Activated CD4-positive, alpha-beta T cell treated with anti-CD3 and anti-CD28 coated beads for 36 hours (primary cell): ENCODE measurements at places on chromosomes 2 and 18. TPM values are rescaled to one million over a fixed set of nuclear protein-coding genes. Genes with fewer than 3 reads are reported as not detected.

GRCh38 chr2:215522237-215522636 is 86.4 kb upstream of the FN1 start:
- no peaks in the 10 kb centered on the region for H3K4me1 ChIP-seq
- H3K27me3 ChIP-seq = peaks cover 5% of the 10 kb centered on the region
- no peaks in the 10 kb centered on the region for H3K36me3 ChIP-seq

The SLC11A1 gene
- total RNA-seq = 0.09 TPM

GRCh38 chr2:20612925-20613916 is 37.7 kb downstream of the HS1BP3 start:
- peaks cover 4% of the 10 kb centered on the region for H3K36me3 ChIP-seq
- no peaks in the 10 kb centered on the region for H3K4me1 ChIP-seq
- H3K4me3 ChIP-seq = no peak overlapping the region
- DNase-seq = no peak
- no peaks in the 10 kb centered on the region for H3K27me3 ChIP-seq

The TIMM21 gene
- total RNA-seq = 52.8 TPM

The CDKL4 gene
- total RNA-seq = 0.16 TPM

DNA sequence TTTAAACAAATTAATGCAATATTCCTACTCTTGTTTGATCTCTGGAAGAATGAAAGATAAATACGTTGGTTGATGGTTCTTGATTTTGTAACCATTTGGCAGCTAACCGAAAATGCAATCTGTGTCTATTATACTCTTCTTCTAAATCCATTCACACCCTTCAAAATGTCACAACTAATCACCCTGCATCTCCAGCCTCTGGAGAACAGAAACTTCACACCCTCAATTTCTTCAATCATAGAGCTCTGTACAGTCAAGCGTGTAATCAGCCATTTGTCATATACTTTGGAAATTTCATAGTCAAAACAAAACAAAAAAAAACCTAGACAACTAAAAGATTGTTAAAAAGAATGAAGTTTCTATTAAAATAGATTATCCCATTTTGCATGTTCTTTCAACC is 1482.3 kb upstream of the LRRTM1 start:
- H3K36me3 ChIP-seq = no peaks in the 10 kb centered on the region
- no peaks in the 10 kb centered on the region for H3K4me1 ChIP-seq
- H3K4me3 ChIP-seq = no peak overlapping the region
- H3K27ac ChIP-seq = no peak overlapping the region

The RAPGEF4 gene
- total RNA-seq = 0.50 TPM

- DNase-seq = no peak
- no peaks in the 10 kb centered on the region for H3K36me3 ChIP-seq
- H3K27ac ChIP-seq = no peak overlapping the region
- no peak overlapping the region for H3K4me3 ChIP-seq
Observed at GRCh38 chr2:176960736-176961520, 251.7 kb upstream of the HNRNPA3 start.

The CPSF3 gene
- total RNA-seq = 72.3 TPM

GRCh38 chr2:234633581-234634230 is 136.8 kb upstream of the ARL4C start:
- no peaks in the 10 kb centered on the region for H3K4me1 ChIP-seq
- no peaks in the 10 kb centered on the region for H3K36me3 ChIP-seq
- no peak overlapping the region for H3K27ac ChIP-seq
- no peak overlapping the region for H3K4me3 ChIP-seq

The C2orf78 gene
- total RNA-seq = not detected

DNA sequence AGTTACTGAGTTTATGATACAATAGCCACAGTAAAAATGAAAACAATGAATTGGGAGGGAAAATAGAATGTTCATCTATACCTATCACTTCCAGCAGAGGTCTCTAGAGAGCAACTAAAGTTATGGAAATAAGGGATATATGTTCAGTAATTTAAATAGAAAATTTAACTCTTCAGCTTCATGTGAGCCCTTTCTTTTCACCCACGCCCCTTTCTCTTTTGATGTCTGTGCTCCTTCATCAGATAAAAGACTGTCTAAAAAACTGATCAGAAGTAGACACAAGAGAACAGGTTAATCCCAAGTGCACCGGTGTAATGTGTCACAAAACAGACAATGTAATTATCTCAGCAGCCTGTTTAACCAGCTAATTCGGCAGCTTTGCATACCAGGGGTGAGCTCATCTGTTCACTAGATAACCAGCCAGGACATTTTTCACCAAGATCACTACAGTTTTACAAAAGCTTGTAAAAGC is 238.5 kb upstream of the ERBB4 start:
- no peak overlapping the region for H3K4me3 ChIP-seq
- peaks cover 4% of the 10 kb centered on the region for H3K4me1 ChIP-seq
- no peaks in the 10 kb centered on the region for H3K27me3 ChIP-seq
- H3K27ac ChIP-seq = no peak overlapping the region
- DNase-seq = no peak

The ERICH2 gene
- total RNA-seq = not detected

- H3K4me3 ChIP-seq = no peak overlapping the region
- H3K27ac ChIP-seq = no peak overlapping the region
- H3K36me3 ChIP-seq = no peaks in the 10 kb centered on the region
Observed at GRCh38 chr18:26710470-26711096, 154.9 kb downstream of the AQP4 start.

GRCh38 chr2:108125581-108125980 is 114.2 kb upstream of the SULT1C3 start:
- no peak for DNase-seq
- no peaks in the 10 kb centered on the region for H3K27me3 ChIP-seq
- no peaks in the 10 kb centered on the region for H3K4me1 ChIP-seq
- H3K27ac ChIP-seq = no peak overlapping the region
- no peaks in the 10 kb centered on the region for H3K36me3 ChIP-seq

The TIGD1 gene
- 7.6 TPM for total RNA-seq
